ENCODE measurements at places on chromosomes 16 and 17. TPM values are rescaled to one million over a fixed set of nuclear protein-coding genes. Genes with fewer than 3 reads are reported as not detected.
A peak's percentile ranks its signal among the peaks of the same experiment; 100 is the strongest.

GPR179 gene
- total RNA-seq = not detected

IRX3 gene
- not detected for total RNA-seq

PLA2G10 gene
- not detected for total RNA-seq

KRT39 gene
- not detected for total RNA-seq

AXIN2 gene
- total RNA-seq = 1.3 TPM

DNA sequence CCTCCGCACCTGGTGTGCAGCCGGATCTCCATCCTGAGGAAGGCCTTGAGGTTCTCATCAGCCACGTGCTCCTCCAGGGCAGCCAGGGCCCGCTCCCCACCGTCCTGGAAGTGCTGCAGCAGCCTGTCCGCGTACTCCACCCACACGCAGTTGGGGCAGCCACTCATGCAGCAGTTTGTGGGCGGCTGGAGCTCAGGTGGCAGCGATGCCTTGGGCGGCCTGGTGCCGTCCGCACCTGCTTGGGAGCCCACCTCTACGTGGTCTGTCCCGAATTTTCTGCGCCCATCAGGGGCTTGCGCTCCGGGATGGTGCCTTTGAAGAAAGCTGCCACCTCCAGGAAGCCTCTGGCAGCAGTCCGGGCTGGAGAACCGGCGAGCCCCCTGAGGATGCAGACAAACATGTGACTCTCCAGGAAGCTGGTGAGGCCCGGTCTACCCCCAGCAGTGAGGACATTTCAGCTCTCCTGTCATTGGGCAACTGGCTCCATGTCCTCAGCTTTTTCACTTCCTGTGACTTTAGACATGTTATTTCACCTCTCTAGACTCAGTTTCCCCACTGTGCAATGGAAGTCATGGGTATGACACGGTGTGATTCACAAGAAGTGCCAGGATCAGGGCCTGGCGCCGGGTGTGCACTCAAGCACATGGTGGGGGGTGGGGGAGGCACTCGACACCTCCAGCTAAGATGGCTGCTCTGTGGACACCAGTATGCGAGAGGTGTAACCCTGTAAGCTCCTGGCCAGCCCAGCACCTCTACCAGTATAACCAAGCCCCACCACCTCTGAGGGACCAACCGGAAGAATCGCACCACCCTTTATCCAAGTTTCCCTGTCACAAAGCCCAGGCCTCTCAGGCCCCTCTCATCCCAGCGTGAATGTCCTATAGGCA, 957 bp downstream of the OXLD1 start:
- H3K27me3 ChIP-seq = no peaks in the 10 kb centered on the region
- H3K4me3 ChIP-seq = peak overlapping the region; percentile 89
- H3K27ac ChIP-seq = peak overlapping the region; percentile 83
- peaks cover 41% of the 10 kb centered on the region for H3K4me1 ChIP-seq
- peak; percentile 64 for DNase-seq

DNA sequence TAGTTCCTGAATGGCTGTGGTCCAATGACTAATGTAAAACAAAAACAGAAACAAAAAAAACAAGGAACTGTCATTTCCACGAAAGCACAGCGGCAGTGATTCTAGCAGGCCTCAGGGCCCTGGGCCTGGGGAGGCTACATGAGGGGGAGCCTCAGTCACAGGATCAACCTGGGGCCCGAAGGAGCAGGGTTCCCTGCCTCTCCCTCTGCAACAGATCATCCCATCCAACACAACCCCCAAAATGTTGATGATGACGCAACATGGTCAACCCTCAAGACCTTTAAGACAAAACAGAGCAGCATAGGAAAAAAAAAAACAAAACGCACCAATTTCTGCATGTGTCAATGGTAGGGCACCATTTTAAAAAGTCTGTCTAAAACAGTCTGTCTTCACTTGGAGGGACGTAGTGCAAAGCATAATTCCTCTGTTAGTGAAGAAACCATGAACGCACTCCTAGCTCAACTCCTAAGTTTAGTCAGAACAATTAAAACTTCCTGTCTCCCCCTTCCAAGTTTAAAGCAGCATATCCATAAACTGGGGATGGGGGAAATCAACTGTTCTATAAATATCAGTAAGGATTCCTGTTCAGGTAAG, 32.3 kb downstream of the AXIN2 start:
- H3K4me1 ChIP-seq = peaks cover 3% of the 10 kb centered on the region
- DNase-seq = no peak
- H3K4me3 ChIP-seq = no peak overlapping the region
- no peaks in the 10 kb centered on the region for H3K27me3 ChIP-seq
- H3K36me3 ChIP-seq = no peaks in the 10 kb centered on the region
- H3K27ac ChIP-seq = no peak overlapping the region

- H3K4me3 ChIP-seq = peak overlapping the region; percentile 14
- H3K4me1 ChIP-seq = peaks cover 42% of the 10 kb centered on the region
- DNase-seq = peak; percentile 35
- peak overlapping the region; percentile 94 for H3K27ac ChIP-seq
Observed at GRCh38 chr17:28925912-28926365, 23.1 kb upstream of the DHRS13 start.

DNA sequence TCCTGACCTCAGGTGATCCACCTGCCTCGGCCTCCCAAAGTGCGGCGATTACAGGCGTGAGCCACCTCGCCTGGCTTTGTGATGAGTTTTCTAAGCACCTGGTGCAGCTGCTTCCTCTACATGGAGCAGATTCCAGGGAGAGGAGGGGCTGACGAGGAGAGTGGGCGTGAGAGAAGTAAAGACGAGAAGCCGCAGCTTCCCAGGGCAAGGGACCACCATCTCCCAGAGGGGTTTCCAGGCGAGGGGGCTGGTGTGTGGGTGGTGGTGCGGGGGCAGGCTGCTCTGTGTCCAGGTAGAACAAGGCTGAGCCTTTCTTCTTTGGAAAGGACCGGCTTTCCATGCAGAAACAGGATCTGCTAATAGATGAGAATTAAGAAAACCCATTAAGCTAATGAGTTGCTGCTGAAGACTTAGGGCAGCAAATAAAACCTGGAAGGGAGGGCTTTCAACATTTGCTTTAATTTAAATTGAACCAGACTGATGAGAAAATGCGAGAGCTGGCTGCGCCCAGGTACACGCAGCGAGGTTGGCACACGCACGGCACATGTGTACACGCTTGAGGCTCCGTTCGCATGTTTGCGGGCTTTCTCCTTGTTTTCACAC, 236.7 kb downstream of the RBFOX3 start:
- H3K4me1 ChIP-seq = no peaks in the 10 kb centered on the region
- H3K4me3 ChIP-seq = no peak overlapping the region
- DNase-seq = no peak
- no peaks in the 10 kb centered on the region for H3K36me3 ChIP-seq

DNA sequence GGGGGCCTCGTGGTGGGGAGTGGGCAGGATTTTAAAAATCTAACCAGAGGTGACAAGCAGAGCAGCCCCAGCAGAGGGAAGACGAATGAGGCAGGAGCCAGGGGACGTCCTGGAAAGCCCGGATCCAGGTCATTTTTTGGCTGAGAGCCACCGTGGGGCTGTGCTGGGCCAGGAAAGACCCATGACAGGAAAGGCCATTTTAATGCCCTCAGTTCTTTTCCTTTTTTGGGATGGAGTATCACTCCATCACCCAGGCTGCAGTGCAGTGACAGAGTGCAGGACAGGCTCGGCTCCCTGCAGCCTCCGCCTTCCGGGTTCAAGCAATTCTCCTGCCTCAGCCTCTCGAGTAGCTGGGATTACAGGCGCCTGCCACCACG, 30.5 kb upstream of the JPH3 start:
- H3K36me3 ChIP-seq = no peaks in the 10 kb centered on the region
- H3K27me3 ChIP-seq = no peaks in the 10 kb centered on the region
- no peak for DNase-seq
- no peaks in the 10 kb centered on the region for H3K4me1 ChIP-seq

DNA sequence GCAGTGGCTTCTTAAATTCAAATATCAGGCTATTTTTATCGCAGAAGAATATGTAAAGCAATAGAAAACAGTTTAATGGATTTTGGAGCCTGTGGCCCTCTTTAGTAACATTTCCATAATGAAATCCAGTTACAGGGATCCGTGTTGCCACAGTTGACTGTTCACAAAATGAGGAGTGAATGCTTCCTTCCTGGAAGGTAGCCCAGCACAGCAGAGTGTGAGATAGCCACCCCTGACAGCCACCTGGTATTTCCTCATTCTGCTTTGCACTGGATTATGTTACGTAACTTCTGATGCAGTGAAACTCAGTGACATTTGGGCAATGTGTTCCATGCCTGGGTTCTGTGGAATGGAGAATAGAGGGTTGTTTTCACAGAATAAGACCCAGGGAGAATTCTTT, 517.2 kb downstream of the RBFOX1 start:
- H3K4me3 ChIP-seq = no peak overlapping the region
- H3K27ac ChIP-seq = no peak overlapping the region
- no peaks in the 10 kb centered on the region for H3K4me1 ChIP-seq
- H3K27me3 ChIP-seq = no peaks in the 10 kb centered on the region
- DNase-seq = no peak

GRCh38 chr16:26554030-26554429, 512.7 kb upstream of the C16orf82 start:
- no peak overlapping the region for H3K4me3 ChIP-seq
- H3K36me3 ChIP-seq = no peaks in the 10 kb centered on the region
- H3K27ac ChIP-seq = no peak overlapping the region
- no peaks in the 10 kb centered on the region for H3K4me1 ChIP-seq
- no peaks in the 10 kb centered on the region for H3K27me3 ChIP-seq
- no peak for DNase-seq

GRCh38 chr17:38996660-38997337, 29.6 kb upstream of the FBXO47 start:
- no peak overlapping the region for H3K27ac ChIP-seq
- H3K36me3 ChIP-seq = no peaks in the 10 kb centered on the region
- H3K4me1 ChIP-seq = no peaks in the 10 kb centered on the region
- DNase-seq = no peak
- no peaks in the 10 kb centered on the region for H3K27me3 ChIP-seq
- no peak overlapping the region for H3K4me3 ChIP-seq

- H3K36me3 ChIP-seq = no peaks in the 10 kb centered on the region
- no peaks in the 10 kb centered on the region for H3K27me3 ChIP-seq
- peak overlapping the region; percentile 51 for H3K27ac ChIP-seq
- H3K4me3 ChIP-seq = peak overlapping the region; percentile 48
- peaks cover 31% of the 10 kb centered on the region for H3K4me1 ChIP-seq
Observed at GRCh38 chr16:50153596-50154419, 702 bp downstream of the TENT4B start.
